Immature natural killer cell (primary cell): ENCODE measurements at places on chromosomes 6 and 20. TPM values are rescaled to one million over a fixed set of nuclear protein-coding genes. Genes with fewer than 3 reads are reported as not detected.

DNA sequence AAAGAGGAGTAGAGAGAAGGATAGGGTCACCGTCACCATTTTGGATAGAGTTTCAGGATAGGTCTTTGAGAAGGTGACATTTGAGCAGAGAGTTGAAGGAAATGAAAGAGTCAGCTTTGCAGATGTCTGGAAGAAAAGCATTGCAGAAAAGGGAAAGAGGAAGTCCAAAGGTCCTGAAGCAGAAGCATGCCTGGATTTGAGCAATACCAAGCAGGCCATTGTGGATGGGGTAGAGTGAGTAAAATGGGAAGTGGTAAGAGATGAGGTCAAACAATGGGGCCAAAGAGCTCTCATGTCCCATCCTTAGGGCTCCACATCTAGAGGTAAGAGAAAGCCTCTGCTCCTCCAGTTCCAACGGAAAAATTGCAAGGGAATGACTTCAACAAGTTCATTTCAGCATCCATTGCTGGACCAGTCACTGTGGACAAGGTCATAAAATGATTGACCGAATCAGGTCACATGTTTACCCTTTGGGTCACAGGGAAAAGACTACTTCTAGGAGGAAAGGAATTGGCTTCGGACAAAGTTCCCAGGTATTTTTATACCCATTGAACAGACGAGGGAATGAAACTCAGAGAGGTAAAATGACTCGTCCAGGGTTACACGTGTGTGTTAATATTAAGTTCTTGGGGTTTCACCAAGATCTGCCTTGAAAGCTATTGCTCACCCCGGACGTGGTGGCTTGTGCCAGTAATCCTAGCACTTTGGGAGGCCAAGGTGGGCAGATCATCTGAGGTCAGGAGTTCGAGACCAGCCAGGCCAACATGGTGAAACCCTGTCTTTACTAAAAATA, 6.6 kb upstream of the SAMHD1 start:
- no peak for DNase-seq

DNA sequence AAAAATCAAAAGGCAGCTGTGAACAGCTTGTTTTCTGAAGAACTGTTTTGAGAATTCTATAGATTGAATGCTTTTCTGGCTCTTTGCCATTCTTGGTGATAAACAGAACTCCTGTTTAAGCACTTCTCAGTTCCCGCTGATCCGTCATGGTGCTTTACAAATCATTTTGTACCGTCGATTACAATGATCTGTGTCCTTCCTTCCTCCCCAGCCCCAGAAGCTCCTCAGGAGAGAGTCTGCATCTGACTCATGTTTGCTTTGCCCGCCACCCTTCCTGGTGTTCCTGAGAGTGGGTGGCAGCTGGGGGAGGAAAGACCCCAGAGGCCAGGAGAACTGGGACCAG, 538.6 kb upstream of the MARCKS start:
- no peak for DNase-seq

- no peak for DNase-seq
Observed at GRCh38 chr6:5184878-5185277, 75.9 kb downstream of the LYRM4 start.

DNA sequence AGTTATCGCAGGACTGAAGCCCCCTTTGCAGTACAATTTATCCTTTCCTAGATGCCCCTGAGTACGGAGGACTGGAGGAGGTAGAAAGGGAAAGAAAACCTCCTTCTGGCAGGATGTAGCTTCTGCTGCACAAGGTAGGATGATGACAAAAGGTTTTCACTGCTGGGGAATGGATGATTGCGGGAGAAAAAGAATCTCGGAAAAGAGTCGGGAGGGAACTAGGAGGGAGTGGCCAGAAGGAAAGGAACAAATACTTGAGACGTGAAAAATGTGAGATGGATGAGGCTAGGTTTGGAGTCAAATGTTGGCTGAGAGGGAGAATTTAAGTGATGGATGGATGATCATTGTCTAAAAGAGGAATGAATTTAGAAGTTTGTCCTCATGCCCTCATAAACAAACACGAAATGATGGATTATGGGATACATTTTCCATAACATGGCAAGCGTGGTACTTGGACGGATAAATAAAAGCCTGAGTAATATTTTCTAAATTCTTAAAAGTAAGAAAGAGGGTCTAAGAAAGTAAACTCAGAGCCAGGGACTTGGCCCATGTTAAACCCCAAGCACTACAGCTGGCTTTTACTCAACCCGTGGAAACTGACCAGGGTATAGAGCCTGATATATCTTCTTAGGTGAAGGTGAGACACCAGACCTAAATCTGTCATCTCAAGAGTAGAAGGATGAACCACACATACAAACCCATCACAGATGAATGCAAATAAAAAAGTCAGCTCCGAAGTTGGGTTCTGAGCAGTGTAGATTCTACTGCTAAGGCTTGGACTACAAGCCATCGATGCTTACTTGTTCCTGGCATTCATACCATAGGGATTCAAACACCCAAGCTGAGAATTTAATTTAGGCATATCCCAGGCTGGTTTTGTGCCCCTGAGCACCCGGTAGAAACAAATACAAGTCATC, 72.4 kb downstream of the HFE start:
- no peak for DNase-seq

- peak; percentile 64 for DNase-seq
Observed at GRCh38 chr6:35311390-35312075, 13.9 kb downstream of the DEF6 start.

DNA sequence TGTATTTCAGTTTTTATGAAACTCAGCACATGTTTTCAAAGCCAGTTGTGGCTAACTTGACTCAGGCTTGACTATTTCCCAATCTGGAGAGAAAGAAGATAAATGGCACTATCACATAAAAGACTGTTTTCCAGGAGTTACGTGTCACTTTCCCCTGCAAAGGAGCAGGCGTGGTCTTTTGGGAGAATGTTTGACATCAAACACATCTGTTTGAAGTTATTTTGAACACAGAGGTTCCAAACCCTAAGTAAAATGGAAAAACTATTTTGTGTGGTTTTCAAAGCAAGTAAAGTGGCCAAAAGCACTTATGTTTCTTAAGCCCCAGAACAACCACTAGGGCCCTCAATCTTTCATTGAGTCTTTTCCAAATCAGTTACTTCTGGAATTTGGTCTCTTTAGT, 89.7 kb downstream of the FOXF2 start:
- no peak for DNase-seq

GPR31 gene
- not detected for polyA plus RNA-seq

MYCT1 gene
- polyA plus RNA-seq = not detected

DNA sequence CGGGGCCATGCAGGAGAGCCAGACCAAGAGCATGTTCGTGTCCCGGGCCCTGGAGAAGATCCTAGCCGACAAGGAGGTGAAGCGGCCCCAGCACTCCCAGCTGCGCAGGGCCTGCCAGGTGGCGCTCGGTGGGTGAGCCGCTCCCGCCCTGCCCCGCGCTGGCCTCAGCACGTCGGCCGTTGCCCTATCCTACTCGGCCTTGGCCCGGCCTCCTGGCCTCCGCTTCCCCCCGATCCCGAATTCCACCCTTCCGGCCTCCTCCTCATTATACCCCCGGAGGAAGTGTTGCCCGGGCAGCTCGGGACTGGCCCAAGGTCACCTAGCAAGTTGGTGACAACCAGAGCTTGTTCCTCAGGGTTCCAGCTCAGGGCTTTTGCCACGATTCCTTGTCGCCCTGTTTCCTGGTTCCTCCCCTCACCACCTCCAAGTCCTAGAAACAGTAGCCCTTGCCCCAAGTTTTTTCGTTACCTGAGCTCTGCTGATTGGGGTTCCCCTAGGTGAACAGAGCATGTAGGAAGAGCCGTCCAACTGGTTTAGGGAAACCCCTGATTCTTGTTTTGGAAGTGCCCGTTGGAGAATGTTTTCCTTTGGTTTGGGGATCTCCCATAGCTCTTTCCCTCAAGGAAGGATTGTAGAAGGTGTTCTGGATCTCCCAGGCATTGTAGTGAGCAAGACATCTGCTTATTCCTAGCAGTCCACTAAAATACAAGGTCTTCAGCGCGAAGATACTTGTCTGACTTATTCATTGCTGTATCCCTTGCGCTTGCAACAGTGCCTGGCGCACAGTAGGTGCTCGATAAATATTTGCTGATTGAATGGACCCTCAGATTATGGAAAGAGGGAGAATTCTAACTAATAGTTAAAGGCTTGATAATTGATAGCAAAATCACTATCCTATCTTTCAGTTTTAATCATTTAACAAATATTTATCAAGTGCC, 641 bp downstream of the ARFGEF2 start:
- DNase-seq = no peak

DNA sequence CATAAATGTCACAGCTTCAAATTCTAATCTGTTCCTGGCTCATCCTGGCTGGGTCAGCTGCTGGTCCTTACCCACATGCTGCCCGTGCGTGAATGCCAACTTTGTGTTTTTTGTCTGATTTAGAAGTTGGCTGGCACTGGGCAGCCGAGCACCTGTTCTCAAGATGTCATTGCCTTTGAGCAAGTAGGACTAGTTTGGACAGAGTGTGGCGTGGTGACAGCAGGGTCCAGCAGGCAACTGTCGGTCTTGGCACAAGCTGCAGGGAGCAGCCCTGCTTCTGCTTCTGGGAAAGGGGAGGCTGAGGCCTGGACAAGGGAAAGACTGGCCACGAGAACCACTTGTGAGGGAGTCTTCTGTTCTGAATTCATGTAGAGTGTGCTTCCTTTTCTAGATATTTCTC, 26.4 kb upstream of the ADRM1 start:
- no peak for DNase-seq

TEAD3 gene
- polyA plus RNA-seq = not detected

DNA sequence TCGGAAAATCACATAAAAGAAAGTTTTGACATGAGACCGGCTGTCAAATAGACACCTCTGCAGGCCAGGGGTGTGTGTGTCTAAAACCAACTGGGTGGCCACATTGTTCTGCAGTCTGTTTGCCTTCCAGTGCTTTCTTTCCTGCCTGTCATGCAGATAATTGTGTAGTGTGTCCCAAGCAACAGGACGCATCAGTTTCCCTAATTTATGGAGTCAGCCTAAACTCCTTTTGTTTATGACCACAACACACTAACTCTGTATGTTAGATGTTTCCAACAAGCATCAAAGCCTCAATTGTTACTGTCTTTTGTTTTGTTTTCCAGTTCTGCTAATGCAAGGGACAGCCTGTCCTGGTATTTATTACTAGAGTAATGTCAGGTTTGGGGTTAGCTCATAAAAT, 205.7 kb downstream of the ATXN1 start:
- no peak for DNase-seq

MATN4 gene
- polyA plus RNA-seq = not detected

GRCh38 chr20:49043000-49043399, 3.1 kb upstream of the CSE1L start:
- DNase-seq = no peak

GRCh38 chr6:75693534-75693933, 55.5 kb upstream of the MYO6 start:
- DNase-seq = no peak

PPIL6 gene
- 0.44 TPM for polyA plus RNA-seq

- DNase-seq = no peak
Observed at GRCh38 chr20:49612127-49612738, 44.3 kb upstream of the PTGIS start.

- no peak for DNase-seq
Observed at GRCh38 chr20:57882451-57883161, 172.8 kb upstream of the PMEPA1 start.

- no peak for DNase-seq
Observed at GRCh38 chr6:122400121-122400450, 634 bp downstream of the HSF2 start.

- no peak for DNase-seq
Observed at GRCh38 chr6:71459162-71459561, 170.6 kb downstream of the OGFRL1 start.

DNA sequence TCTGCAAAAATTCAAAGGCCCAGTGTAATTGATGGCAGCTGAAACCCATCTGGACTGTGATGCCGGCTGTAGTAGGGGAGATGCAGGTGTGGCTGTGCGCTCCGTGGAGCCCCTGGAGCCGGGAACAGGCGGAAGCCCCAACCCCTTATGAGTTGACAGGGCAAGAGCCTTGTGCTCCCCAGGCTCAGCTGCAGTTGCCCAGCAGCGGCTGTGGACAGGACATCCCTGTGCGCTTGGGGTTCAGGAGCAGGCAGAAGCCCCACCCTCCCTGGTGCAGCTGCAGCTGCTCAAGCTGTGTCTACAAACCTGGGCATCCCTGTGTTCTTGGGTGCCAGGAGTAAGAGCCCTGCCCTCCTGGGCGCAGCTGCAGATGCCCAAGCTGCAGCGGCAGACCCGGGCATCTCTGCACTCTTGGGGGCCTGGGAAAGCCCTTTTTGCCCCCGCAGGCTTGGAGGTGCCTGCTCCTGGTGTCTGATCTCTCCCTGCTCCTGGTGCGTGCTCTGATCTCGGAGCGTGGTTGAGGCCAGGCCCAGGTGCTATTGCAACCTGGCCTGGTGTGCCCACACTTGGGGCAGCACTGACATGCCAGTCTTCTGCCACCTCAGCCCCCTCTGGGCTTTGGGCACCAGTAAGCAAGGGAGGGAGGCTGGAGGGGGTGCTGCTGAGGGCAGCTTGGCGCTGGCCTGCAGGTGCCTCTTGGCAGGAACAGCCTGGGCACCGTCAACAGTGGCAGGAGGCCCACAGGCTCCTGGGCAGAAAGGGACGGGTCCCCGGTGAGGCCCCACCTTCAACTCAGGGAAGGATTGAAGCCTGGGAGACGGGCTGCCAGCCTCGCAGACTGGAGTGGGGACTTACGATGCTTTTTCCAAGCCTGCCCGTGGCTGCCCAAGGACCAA, 30.3 kb downstream of the OR2J2 start:
- DNase-seq = no peak

RIPOR2 gene
- polyA plus RNA-seq = 334 TPM
